ENCODE measurements at places on chromosomes 6 and 20. TPM values are rescaled to one million over a fixed set of nuclear protein-coding genes. Genes with fewer than 3 reads are reported as not detected.

DNA sequence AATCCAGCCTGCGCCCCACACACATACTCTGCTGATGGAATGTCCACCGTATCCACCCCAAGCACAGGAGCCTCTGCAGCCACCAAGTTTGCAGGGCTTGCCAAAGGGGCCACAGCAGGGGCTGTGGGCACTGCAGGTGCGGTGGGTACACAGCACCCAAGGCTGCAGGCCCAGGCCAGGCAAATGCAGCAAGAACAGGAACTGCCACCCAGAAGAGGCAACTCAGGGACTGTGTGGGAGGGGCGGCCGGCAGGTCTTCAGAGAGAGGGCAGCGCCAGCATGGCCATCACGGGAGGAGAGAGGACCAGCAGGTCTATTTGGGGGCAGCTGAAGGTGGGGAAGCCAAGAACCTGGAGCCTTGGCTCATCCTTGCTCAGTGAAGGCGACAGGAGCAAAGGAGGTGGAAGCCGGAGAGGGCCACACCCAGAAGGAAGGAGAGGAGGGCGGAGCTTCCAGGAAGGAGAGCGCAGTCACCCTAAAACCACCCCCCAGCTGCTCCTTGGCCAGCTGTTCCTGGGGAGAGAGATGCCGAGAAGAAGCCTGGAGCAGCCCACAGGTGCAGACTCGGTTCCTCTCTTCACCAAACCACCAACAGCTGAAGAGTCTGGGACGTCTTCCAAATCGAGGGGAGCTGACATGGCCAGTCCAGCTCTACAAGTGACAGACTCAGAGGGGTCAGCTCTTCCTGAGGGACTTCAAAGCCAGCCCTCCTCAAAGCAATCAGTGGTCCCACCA is 265.1 kb upstream of the CDYL start:
- no peak for DNase-seq

DNA sequence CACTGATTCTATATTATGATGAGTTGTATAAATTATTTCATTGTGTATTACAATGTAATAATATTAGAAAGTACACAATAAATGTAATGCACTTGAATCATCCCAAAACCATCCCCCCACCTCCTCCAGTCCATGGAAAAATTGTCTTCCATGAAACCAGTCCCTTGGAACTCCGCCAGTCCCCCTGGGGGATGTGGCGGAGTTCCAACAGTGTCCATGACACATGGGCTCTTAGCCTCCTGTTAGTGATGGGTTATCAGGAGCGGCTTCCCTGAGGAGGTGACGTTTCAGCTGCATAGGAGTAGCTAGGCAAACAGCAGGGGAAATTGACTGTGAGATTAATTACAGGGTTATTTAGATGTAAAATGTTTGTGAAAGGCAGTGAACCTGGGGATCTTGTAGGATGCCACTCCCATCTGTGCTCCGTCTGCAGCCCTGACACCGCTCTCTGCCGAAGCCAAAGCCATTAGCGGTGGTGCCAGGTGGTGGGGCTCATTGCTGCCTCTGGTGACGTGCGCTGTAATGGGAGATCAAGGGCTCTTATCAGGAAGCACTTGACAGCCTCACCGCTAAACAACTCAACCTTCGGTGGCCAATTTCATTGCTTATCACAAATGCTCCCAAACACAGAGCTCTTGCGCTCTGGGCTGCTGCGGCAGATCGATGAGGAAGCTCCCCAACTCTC is 81.6 kb upstream of the MC3R start:
- no peak for DNase-seq

- DNase-seq, result no peak
Measured at GRCh38 chr20:39042279-39043150, 80.4 kb downstream of the DHX35 start.

DNA sequence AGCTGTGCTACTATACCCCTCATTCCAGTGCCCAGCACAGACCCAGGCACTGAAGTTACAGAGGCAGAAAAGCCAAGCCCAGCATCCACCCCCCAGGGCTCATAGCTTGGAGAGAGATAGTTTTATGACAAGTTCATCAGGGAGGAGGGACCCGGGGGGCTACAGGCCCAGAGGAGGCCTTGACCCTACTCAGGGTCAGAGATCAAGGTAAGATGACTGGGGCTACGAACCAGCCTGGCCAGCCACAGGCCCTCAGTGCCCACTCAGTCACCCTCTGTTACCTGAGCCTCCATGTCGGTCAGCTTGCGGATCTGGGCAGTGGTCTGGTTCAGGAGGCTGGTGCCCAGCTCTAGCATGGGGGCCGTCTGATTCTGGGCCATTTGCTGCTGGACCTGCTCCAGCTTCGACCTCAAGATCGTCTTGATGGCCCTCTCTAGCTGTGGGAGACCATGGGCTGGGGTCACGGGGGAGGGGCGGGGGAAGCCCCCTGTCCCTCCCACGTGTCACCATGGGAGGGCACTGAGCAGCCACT is 26.1 kb downstream of the ANGPT4 start:
- no peak for DNase-seq

DNA sequence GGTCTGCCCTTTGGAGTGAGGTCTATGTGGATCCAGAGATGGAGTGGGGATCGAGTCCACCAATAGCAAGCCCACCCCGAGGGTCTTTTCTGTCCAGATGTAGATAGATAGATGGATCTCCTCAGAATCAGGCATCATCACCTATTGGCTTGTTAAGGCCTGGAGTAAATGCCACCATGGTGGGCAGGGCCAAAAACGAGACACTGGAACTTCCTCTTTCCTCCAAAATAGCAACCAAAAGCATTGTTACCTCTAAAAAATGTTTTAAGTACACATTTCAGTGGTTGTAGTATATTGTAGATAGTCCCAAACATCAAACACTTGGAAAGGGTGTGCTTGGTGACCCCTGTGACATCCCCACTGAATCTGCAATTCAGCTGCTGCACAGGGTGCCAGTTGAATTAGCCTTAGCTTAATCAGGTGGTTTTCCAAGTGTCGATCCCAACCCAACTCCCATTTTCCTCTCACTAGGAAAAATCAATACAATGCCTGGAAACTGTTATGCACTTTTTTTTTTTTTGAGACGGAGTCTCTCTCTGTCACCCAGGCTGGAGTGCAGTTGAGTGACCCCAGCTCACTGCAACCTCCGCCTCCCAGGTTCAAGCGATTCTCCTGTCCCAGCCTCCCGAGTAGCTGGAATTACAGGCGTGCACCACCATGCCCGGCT is 35.0 kb upstream of the NELFCD start:
- no peak for DNase-seq

GRCh38 chr6:73901311-73901710 is 205.3 kb downstream of the CD109 start:
- DNase-seq, result no peak

DNA sequence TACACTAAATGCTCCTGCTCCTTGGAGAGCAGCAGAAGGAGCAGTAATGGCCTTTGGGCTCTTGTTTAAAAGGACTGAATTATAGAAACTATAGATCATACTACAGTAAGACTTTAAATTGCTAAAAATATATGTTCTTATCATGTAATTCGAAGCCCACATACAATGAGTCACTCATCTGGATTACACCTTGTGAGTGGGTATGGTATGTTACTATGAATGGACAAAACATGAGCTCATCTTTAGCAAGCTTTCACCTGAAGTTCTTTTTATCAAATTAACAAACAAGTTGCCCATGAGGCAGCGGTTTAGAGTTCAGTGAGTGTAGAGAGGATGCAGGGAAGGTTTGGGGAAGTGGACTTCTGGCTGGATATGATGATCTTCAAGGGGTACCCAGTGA is 114.4 kb upstream of the CCN2 start:
- DNase-seq, result no peak

GRCh38 chr6:15166121-15166520 is 79.7 kb upstream of the JARID2 start:
- DNase-seq, result no peak

DNA sequence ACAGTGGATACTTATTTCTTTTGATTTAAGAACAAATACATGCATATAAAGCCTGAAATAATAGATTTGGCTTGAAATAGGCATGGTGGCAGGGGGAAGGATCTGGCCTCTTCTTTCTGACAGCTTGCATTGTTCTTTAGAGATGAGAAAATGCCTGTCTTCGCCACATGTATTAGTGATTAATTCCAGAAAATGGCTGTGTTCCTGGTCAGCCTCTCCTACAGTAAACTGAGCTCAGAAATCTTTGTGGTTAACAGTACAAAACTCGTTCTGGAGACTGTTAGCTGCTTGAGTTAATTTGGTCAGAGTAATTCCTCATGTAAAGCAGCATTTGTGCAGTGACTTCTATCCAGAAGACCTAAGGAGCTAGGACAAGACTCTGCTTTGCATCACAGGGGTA is 151.5 kb downstream of the EYA4 start:
- DNase-seq, result no peak

GRCh38 chr6:129491436-129491835 is 218.5 kb downstream of the ARHGAP18 start:
- DNase-seq, result no peak

GRCh38 chr20:43948455-43948854 is 33.8 kb downstream of the TOX2 start:
- no peak for DNase-seq

The DACT2 gene
- not detected for total RNA-seq

The RIPPLY2 gene
- total RNA-seq, result not detected

The EEF1A2 gene
- 13.0 TPM for total RNA-seq

The ZC3H12D gene
- not detected for total RNA-seq
